ENCODE measurements at places on chromosomes 3 and 15.

- DNase-seq = no peak
Observed at GRCh38 chr15:49675041-49675440, 54.2 kb downstream of the DTWD1 start.

- no peak for DNase-seq
Observed at GRCh38 chr3:12719541-12719940, 39.5 kb downstream of the TMEM40 start.

- peak; percentile 82 for DNase-seq
Observed at GRCh38 chr3:11803977-11804892, 42.5 kb downstream of the TAMM41 start.

- no peak for DNase-seq
Observed at GRCh38 chr3:161647936-161648470, 151.4 kb downstream of the OTOL1 start.

DNA sequence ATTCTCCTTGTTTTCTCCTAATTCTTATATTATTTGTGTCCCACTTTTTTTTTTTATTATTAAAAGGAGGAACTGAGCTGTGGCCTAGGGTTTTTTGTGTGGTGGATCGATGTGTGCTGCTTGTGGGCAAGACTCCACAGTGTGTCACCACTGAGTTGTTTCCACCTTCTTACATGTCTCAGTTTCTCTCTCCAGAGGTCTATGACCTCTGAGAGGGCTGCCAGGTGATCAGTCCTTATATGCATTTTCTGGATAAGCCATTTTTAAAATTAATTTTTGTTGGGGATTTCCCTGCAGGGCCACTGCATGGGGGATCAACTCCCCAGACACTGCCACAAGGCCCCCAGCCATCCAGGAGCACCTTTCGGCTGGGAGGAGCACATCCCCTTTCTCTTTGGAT lies 27.8 kb downstream of the IQCF6 start:
- DNase-seq = no peak

DNA sequence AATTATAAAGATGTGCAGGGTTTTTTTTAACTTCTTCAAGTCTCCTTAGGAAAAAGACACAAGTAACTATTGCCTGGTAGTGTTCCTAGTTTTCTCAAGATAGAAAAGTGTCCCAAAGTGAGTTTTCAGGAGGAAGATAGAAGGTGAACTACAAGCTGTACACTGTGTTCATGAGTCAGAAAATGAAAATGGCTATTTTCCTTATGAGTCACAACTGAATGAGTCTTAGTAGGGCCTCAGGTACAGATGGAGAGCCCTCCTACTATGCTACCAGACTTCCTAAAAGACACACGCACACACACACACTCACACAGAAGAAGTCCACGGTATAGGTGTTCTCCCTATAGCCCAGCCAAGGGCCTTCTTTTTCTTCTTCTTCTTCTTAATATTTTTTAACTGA lies 3.1 kb downstream of the MYO1E start:
- DNase-seq = no peak

GRCh38 chr3:102460579-102460978 lies 25.8 kb downstream of the ZPLD1 start:
- no peak for DNase-seq
